Vagina (tissue), 2 donors: ENCODE measurements at places on chromosomes 7 and 10.

GRCh38 chr7:74572301-74572979, 85.1 kb upstream of the GTF2I start:
- no peak for DNase-seq

GRCh38 chr7:90267263-90267858, 22.4 kb downstream of the CFAP69 start:
- DNase-seq: no peak

DNA sequence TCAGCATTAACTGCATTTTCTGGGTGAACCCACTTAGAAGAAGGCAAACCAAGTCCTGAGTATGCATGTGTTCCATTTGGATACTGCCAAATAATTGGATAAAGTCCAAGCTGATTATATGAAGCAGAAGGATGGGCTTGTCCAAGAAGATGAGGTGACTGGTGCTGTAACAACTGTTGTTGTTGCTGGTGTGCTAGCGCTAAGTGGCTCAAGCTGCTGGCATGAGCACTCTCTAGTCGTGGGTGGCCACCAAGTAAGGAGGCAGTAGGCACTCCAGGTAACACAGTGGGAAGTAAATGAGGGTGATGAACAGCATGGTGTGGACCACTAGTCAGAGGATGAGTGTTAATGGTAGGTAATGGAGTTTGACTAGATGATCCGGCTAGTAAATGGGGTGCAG, 80.4 kb downstream of the NRBF2 start:
- DNase-seq: no peak

- DNase-seq: no peak
Measured at GRCh38 chr10:100653238-100653956, 92.0 kb upstream of the PAX2 start.

DNA sequence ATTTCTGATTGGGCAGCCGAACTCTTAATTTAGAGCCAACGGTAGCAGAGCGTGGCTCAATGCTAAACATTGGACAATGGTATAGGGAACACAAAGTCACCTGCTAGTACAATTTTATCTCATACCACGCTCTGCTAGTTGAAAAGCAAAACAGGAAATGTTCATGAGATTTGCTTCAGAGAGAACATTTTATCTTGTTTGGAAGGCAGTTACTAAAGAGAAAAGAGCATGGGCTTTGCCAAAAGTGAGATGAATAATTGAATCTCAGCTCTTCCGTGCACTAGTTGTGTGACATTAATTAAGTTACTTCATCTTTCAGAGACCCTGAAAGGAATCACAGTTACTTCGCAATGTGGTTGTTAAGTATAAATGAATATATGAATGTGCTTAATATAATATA, 161.5 kb upstream of the FAM13C start:
- DNase-seq: no peak

GRCh38 chr10:62388328-62388727, 14.2 kb downstream of the ZNF365 start:
- no peak for DNase-seq

- DNase-seq: no peak
Measured at GRCh38 chr10:103394180-103394579, 2.1 kb downstream of the ATP5MK start.

DNA sequence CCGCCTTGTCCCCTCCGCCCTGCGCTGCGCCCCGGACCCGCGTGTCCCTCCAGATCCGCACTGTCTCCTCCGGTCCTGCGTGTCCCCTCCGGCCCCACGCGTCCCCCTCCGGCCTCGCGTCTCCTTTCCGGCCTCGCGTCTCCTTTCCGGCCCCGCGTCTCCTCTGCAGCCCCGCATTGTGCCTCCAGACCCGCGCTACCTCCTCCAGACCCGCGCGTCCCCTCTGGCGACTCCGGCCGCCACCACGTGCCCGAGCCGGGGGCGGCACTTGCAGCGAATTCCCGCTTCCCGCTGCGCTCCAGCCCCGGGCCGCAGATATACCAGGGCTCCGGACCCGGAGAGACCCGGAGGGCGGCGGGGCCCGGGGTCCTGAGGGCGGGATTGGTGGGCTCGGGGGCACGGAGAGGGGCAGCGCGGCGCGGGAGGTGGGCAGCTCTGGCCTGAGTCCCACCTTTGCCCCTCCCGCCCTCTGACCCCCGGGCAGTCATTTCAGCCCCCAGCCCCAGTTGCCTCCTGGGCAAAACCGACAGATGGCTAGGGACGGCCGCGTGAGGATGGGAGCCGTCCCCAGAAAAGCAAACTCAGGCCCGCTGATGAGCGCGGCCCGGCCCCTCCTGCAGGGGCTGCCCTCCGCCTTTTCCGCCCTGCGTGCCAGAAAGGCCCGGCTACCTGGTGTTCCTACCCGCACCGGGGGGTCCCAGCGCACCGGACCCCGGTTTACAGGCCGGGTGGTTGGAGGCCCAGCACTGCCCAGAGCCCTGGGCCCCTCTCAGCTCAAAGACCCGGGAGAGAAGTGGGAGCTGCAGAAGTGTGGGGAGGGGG, 56.5 kb downstream of the RBM17 start:
- DNase-seq: no peak

DNA sequence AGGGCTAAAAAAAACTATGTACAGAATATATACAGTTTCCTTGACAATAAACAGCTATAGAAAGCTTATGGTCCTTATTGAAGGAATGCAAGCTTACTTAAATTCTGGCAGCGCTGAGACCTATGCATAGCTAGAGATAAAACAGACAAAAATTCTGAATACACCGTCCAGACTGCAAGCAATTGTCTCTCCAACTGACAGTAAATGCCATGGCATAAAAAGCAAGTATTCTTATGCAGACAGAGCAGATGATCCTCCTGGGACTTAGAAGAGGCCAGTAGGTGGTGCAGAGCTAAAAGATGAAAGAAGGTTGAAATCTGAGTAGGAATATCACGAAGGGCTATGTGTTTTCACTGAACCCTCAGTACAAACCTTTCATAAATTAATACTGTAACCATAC, 157.0 kb upstream of the CACNA2D1 start:
- no peak for DNase-seq

GRCh38 chr7:129210256-129210988, 14.4 kb upstream of the AHCYL2 start:
- no peak for DNase-seq

GRCh38 chr7:40887099-40887498, 752.3 kb downstream of the SUGCT start:
- no peak for DNase-seq

GRCh38 chr7:50793947-50794570, 11.4 kb upstream of the GRB10 start:
- no peak for DNase-seq

DNA sequence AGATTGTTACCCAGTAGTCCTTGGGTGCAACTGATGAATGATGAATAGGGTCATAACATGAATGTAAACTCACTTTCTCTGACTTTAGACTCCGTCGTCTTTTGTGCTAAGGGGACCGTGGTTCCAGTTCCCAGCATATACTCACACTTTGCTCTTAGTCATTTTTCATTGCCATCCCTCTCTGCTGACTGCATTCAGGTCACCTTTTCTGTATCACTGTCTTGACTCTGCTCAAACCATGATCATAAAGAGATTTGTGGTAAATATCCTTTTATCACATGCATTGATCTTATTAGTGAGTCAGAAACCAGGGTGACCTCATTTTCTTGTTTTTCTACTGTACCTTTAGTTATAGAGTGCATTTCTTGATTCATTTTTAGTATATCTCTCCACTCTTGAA, 141.1 kb upstream of the AGR3 start:
- DNase-seq: no peak
